ENCODE measurements at places on chromosomes 7 and 10.

GRCh38 chr10:88754287-88754686 is 5.5 kb upstream of the LIPN start:
- no peak for DNase-seq

DNA sequence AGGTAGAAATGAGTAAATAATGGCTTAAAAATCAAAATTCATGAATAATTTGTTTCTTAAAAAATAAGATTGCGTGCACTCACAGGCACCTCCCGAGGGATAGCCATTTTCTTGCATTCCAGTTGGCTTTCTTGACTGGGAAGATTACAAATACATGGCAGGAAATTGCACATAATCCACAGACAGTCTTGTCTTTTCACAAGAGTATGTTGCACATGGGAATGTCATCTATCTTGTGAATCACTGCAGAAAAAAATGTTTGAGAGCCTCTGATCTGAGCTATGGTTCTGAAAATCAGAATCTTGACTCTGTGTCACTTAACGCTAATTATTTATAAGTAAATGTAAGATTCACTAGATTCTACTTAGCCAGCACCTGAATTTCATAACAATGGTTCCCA is 74.1 kb upstream of the PRKG1 start:
- DNase-seq, result no peak

DNA sequence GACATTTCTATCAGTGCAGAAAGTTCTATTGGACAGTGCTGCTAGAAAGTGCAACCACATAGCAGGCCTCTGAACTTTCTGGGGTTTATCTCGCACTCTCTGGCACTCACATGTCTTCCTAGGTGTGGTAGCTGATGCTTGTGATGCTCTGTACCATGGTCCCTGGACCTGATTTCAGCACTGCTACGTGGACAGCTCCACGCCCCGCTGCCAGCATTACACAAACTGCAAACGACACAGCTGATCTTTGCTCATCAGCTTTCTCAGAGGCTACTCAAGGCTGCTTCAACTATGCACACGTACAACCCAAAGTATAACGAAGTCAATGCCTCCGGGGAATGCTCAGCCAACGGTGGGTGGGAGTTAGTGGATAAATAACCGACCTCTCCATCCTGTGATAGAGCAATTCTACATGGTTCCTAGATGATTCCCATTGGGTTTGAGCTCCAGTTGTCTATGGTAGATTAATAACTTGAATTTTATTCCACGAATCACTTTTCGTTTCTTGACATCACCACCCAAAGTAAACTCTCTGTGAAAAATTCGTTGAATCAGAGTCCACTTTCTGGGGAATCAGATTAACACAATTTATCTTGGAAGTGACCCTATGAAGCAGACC is 302.5 kb downstream of the ACTR3B start:
- DNase-seq, result no peak

DNA sequence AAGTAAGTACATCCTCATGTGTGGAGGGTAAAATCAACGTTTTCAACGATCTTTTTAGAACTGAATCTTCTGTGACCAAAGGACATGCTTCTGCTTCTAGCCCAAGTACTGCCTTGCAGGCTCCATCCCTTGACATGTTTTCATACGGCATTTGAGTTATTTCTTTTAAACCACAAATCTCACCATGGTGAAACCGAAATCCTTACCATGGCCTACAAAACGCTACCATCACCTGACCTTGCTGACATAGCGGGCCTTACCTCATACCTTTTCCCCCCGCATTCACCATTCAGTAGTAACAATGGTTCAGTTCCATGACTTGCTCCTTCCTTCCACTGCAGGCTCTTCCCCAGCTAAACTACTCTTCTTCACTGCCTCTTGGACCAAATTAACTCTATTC is 3.5 kb downstream of the RNF216 start:
- no peak for DNase-seq

DNA sequence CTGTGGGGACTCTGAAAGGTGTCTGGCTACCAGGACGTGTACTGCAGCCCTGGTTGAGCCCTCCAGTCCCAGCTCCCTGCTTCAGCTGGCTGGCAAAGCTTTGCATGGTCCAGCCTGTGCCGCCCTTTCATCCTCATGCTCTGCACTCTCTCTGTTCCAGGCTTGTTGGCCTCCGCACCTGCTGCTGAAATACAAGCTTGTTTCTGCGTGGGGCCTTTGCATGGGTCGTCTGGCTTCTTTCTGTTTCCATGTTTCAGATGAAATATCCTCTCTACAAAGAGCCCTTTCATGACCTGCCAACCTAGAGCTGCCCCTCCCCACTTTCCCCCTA is 45.9 kb downstream of the TSPAN15 start:
- DNase-seq, result no peak

DNA sequence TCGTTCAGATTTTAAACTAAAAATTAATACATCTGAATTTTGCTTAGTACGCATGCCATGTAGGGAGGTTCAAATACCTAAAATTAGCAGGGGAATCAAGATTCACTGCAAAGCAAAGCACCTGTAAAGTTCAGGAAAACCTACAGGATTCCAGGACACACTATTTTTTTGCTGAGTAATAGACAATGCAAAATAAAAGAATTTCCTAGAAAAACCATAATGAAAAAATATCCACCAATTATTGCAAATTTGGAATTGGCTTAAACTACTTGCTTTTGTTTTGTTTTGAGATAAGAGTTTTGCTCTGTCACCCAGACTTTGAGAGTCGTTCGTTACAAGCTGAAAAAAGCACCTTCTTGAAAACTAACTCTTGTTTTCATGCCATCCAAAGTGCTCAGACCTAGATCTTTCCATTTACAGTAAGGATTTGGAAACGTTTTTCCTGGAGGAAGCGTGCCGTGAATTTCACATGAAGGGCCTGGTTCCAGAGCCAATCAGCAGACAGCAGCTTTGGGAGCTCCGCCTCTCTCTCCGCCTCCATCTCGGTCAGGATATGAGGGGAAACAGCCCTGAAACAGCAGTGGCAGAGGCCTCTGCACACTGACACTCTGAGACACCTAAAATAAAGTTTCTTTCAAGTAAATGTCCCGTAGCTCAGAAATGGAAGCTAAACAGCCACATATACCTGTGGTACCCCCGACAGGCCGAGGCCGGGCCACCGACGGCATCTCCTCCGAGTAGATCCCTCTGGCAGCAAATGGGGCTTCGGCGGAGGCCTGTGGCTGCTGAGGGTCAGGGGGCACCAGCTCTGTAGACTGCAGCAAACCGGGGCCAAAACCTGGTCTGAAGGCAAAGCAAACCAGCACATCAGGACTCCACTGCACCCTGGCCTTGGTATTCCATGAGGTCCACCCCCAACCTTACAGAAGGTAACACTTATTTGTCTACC is 45.9 kb upstream of the ATP6V0A4 start:
- no peak for DNase-seq
